Vagina (tissue), 2 donors: ENCODE measurements at places on chromosomes 6 and 20.

- no peak for DNase-seq
Measured at GRCh38 chr6:164150232-164150631, 735.7 kb downstream of the QKI start.

DNA sequence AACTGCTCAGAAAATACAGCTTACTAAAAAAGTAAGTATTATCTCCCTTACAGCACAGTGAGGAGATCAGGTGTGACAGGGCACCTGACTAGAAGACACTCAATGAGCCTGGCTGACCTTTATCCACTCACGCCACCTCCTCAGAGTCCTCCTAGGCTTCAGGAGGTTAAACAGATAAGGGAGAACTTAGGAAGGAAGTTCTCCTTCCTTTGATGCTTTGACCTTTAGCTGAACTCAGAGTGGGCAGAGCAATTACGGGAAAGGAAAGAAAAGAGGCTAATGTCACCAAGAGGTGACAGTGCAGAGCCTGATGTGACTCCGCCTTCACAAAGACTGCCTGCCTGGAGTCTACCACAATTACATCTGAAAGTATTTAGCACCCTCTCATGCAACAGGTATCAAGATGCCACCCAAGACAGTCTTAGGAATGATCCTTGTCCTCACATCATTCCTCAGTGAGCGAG, 36.7 kb downstream of the MAN1A1 start:
- DNase-seq, result no peak

GRCh38 chr6:167487749-167488664, 163.1 kb downstream of the TTLL2 start:
- no peak for DNase-seq

DNA sequence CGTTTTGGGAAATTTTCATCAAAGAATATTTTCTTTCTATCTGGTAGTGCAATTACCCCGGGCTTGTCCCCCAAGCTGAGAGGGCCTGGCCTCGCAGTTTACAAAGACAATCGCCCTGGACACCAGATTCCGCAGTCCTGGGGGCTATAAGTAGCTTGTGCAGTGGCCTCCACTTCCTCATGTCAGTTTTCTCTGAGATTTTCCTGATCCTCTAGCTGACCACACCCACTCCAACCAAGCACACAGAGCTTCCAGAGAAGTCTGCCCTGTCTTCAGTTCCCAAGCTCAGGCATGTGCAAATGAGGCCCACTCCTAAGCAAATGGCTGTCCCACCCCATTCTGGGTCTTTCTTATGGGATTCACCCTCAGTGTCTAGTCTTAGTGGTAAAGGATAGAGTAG, 245.3 kb downstream of the MAFB start:
- no peak for DNase-seq

DNA sequence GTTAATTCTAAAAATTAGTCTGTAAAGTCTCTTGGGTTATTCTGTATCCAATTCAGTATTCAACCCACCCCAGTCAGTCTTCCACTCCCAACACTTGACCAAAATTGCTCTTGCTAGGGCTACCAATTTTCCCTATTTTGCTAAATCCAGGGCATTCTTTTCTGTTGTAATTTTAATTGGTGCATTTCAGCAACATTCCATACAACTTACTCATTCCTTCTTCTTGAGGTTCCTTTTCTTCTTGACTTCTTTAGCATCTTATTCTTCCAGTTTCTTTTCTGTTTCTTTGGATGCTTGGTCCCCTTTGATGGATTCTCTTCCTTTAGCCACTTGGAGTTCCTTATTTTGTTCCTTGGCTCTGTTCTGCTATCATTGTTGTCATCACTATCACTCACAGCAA, 11.2 kb upstream of the GRM1 start:
- DNase-seq, result no peak

DNA sequence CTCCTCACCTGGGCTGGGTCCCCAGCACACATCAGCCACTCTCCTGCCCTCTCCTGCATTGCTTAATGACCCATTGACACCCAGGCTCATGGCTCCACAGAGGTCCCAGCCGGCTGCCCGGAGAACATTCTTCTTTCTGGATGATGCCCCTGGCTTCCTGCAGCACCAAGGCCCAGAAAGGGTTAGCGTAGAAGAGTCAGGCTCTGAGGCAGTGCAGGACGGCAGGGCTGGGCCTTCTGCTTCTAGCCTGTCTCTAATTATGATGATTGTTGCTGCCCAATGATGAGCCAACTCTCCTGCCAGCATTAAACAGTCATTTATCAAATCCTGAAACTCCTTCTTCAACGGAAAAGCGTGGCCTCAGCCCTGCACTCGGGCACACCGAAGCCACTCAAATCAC, 66.4 kb downstream of the ZNF217 start:
- no peak for DNase-seq

- no peak for DNase-seq
Measured at GRCh38 chr6:12813321-12813720, 96.8 kb downstream of the PHACTR1 start.

DNA sequence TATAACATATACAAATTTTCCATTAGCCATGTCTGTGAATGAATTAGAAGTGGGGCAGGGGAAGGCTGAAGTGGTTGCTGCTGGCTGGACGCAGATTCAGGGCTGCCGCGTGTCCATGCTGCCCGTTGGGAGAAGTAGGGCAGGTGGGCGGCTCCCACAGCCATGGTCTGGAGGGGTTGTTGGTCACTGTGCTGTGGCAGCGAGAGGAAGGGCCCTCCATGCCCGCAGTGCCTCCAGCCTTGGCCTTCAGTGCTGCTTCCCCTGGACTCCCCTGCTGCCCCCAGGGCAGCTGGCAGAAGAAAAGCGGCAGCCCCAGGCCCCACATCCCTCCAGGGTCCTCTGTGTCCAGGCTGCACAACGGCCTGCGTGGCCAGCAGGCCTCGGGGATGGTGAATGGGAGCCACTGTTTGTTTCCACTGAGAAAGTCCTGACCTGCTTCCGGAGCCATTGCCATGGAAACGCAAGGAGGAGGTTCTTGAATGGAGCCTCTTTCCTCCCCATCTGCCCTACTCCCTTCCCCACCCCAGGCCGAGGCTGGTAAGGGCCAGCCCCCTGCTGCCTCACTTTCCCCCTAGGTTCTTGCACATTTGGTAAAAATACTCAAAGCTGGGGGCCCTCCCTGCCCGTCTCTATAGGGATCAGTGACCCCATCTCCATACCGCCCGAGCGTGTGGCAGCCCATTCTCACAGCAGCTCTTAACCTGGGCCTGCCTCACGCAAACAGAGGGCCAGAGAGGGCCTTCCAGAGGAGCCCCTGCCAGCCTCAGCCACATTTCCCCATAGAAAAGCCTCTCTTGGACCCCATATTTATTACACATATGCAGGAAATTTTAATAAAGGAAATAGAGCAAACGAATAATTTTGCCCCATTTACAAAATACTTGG, 113.3 kb downstream of the SASH1 start:
- DNase-seq, result no peak

GRCh38 chr6:146590492-146590891, 8.3 kb upstream of the ADGB start:
- DNase-seq, result no peak

DNA sequence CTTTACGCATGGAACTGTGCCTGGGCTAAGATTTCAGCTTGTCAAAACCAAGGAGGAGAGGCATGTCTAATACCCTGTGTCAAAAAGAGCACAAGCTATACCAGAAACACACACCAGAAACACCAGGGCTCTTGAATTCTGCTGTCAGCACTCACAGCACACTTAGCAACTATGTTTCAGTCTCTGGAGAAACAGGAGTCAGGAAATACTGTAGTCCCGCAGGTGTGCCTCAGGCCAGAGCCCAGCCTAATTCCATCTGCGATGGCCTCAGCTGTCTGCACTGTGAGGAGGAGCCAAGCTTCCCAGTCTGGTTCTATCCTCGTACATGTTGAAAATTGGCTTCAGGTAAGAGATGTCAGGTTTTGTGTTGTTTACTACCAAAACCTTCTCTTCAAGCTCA, 31.6 kb downstream of the MTRES1 start:
- DNase-seq, result no peak

DNA sequence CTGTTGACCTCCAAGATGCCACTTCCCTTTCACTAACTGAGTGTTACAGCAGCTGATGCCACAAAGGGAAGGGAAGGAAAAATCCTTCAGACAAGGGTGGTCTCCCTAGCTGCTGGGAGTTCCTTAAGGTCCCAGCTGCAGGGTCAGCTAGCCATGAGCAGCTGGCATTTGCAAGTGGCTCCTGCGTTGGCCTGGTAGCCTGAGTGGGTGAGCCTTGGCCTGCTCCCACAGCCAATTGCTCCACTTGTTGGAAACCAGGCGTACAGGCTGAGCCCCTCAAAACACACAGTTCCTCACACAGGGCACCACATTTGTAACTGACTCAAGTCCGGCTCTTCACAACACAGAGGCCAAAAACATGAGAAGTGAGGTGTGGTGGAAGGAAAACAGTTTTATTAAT, 16.7 kb downstream of the TTK start:
- DNase-seq, result no peak

DNA sequence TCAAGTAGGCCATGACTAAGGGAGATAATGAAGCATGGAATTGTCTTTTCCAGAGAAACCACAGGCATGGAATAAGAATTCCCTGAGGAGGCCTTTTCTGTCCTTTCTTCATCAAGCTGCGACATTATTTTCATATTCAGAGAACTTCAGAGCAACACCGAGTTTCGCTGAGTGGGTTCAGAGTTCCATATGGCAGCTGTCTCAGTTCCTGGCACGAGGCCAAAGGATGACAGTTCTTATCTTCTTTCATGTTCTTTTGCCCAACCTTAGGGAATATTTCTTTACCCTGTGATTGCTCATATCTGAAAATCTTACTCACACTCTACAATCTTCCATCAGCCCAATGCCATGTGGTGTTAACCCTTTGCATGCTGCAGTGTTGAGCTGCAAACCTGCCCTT, 135.3 kb upstream of the BMP2 start:
- DNase-seq, result no peak

DNA sequence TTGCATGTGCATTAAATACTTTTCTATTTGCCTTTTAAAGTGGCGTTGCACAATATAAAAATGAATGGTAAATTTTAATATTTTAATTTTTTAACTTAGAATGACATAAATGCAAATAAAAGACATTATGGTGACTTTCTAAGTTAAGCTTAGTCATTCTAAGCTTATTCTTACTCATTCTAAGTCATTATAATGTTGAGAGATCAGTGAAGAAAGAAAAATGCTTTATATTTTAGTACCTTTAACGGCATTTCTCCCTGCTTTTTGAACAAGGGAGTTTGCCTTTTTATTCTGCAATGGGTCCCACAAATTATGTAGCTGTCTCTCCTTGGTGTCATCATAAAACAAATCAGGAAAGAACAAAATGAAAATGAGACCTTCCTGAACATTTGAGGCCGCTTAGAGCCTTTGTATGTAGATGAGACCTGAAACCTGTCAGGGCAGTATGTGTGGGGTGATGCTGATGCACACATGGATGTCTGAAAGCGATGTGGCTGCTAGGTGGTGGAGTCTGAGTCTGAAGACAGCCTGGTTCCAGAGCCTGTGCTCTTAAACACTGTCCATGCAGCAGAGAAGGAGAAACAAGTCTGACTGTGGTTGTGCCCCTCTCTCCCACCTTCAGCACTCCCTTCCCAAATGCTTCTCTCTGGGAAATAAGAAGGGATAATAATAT, 158.0 kb downstream of the PHF3 start:
- no peak for DNase-seq

DNA sequence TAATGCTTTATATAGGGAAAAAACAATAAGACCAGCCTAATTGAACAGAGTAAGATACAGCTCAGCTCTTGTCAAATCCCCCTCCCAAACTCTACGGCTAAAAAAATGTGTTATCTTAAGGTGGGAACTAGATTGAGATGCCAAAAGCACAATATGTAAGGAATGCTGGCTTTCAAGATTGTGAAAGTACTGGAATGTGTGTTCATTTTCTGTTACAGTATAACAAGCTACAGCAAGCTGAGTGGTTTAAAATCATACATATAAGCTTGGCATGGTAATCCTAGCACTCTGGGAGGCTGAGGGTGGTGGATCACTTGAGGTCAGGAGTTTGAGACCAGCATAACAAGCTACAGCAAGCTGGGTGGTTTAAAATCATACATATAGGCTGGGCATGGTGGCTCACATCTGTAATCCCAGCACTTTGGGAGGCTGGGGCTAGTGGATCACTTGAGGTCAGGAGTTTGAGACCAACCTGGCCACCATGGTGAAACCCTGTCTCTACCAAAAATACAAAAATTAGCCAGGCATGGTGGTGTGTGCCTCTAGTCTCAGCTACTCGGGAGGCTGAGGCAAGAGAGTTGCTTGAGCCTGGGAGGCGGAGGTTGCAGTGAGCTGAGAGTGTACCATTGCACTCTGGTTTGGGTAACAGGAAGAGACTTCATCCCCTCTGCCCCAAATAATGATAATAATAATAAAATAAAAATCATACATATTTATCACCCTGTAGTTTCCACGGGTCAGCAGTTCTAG, 297.7 kb downstream of the DOK5 start:
- DNase-seq, result no peak

DNA sequence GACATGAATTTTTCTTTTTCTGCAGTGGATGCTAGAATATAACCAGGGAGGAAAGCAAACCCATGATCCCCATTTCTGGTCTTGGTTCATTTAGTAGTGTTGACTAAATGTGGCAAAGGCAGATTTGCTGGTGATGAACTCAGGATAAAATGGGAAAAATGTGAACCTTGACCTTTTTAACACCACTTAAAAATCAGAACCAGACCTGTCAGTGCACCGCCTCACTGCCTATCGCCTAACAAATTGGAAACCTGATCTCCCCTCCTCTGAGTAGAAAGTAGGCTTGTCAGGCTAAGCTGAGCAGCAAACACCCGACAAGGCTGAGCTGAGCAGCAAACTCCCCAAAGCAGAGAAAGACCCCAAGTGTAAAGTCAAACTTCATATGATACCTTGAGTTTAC, 254.8 kb downstream of the FOXC1 start:
- DNase-seq, result no peak

DNA sequence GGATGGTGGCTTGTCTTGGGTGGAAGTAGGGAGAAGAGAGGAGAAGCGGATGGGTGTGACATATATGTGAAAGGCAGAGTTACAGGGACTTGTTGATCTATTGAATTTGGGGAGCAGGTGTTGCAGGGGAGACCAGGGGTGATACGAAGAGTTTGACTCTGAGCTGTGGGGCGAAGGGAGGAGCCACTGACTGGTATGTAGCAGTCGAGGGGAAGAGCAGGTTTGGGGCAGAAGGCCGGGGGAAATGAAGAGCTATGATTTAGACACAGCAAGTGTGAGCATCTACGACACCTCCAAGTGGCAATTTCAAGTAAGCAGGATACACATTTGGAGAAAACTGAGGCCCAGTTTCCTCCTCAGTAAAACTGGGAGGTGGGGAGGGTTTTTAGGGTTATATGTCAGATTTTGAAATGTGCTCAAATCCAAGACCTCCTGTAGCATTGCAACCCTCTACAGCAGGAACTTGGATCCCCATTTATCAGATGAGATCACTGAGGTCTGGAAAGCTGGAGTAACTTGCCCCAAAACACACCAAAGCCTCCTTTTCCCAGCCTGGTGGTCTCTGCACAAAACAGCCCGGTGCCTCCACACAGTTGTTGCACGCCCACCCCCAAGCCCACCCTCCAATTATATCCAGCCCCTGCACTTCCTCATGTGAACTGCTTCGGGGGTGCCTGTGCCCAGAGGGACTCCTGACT, 137.8 kb downstream of the PREX1 start:
- DNase-seq, result no peak
